Bronchial epithelial cell (primary cell): ENCODE measurements at places on chromosomes 6 and 20. TPM values are rescaled to one million over a fixed set of nuclear protein-coding genes. Genes with fewer than 3 reads are reported as not detected.

TP53TG5 gene
- 0.13 TPM in 1 of 2 replicates, not detected in the other for total RNA-seq

- no peak for DNase-seq
Observed at GRCh38 chr6:105810922-105811482, 275.1 kb upstream of the PRDM1 start.

DNA sequence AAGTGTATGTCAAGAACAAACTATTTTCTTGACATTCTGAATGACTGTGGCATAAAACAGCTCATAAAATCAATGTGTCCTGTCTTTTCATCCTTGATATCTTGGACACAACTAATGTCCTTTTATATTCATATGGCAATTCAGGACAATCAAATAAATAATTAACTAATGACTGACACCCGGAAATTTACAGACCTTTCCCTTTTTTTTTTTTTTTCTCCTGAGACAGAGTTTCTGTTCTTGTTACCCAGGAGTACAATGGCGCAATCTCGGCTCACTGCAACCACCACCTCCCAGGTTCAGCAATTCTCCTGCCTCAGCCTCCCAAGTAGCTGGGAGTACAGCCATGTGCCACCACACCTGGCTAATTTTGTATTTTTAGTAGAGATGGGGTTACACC is 107.1 kb upstream of the LGSN start:
- no peak for DNase-seq

DNA sequence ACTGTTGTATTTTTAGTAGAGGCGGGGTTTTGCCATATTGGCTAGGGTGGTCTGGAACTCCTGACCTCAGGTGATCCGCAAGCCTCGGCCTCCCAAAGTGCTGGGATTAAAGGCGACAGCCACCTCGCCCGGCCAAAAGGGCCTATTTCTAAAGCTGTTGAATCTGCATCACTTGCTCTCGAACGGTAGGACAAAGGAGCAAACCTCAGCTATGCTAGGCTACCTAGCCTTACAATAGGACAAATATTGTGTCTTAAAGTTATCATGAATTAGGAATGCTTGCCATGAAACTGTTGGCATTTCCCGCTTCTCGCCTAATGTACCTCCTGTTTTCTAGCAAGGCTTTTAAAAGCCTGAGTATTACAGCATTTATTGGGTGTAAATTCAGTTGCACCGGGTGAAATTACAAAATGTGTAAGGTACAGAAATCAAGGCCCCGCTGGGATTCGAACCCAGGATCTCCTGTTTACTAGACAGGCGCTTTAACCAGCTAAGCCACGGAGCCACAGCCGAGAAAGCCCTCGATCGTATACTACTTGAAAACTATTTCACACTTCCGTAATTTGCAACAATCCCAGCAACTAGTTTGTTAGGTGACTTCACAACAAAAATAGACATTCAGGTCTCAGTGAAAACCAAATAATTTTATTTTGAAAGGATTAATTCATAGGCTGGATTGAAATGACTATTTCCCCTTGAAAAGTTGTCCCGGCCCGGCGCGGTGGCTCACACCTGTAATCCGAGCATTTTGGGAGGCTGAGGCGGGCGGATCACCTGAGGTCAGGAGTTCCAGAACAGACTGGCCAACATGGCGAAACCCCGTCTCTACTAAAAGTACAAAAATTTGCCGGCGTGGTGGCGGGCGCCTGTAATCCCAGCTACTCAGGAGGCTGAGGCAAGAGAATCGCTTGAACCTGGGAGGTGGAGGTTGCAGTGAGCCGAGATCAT is 211.6 kb upstream of the ZNF184 start:
- DNase-seq = peak; percentile 91

DNA sequence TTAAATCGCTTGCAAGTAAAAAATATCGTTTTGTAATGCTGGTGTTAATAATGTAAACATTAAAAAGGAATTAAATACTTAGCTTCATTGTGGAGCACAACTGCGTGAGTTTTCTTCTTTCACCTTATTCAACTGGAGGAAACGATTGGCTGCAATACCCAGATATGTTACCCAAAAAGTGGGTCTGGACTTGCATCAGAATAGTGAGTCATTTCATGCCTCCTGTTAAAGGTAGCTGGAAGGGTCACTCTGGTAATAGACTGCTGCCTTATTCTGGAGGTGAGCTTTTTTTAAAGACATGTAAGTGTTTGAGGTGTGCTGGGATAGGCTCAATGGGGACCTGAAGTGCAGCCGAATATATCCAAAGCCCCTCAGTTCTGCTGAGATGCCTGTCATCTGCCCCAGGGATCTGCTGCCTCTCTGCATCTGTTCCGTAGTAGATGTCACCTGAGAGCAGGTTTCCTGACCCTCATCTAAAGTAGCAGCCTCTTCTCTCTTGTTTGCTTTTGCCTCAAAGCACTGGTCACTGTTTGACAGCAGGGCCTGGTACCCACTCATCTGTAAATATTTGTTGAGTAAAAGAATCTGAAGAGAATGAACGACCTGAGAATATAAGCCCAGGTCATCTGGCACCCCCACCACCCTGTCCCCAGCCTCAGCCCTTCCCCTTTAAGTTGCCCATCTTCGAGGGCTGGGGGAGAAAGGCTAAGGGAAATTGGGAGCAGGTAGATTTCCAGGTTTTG is 5.6 kb upstream of the UQCC2 start:
- peak; percentile 86 for DNase-seq
